Esophagus muscularis mucosa (tissue), 4 donors: ENCODE measurements at places on chromosomes 4 and X.

- DNase-seq, result peak; percentile 82
Measured at GRCh38 chr4:146245850-146246249, 31.5 kb downstream of the REELD1 start.

- no peak for DNase-seq
Measured at GRCh38 chr4:47788126-47788525, 49.7 kb downstream of the CORIN start.

DNA sequence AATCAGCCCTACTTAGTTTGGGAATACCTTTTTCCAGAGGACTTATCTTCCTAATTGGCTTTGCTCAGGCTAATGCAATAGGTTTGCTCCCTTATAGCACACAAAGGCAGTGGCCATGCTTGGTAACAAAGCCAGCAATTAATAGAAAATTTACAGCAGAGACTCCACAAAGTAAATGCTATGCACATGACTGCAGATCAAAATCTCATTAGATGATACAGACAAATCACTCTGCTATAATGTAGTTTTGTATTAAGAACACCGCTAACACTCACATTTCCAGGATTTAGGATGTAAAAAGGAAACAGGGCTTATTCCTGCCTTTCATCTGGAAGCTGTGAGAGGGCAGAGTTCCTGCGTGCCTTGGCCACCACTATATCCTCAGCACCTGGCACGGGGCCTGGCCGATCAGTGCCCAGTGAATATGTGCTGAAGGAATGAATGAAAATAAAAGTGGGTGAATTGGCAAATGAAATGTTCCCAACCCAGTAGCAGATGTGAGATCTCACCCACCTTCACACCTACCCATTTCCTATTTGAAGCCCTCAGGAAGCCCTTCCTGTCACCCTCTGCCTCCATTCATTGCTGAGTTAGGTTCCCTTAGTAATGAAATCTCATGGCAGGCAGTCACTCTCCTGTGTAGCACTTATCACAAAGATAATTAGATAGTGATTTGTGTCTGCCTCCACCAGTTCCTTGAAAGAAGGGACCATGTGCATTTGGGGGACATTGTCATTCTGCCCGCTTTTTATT lies 5.1 kb downstream of the SEPTIN6 start:
- no peak for DNase-seq

DNA sequence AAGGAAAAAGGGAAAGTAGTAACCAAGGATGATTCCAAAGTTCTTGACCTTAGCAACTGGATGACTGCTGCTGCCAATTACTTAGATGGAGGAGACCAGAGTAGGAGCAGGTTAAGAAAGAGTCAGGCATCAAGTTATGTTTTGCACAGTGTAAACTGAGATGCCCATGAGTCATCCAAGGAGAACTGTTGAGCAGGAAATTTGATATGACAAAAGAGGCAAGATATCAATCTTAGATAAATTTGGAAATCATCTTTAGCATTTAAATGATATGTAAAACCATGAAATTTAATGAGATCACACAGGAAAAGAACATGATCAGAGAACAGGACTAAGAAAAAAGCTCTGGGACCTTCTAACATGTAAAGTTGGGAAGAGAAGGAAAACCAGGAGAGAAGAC lies 361.3 kb downstream of the OPHN1 start:
- DNase-seq, result no peak

- no peak for DNase-seq
Measured at GRCh38 chr4:95450294-95450693, 98.5 kb downstream of the UNC5C start.

DNA sequence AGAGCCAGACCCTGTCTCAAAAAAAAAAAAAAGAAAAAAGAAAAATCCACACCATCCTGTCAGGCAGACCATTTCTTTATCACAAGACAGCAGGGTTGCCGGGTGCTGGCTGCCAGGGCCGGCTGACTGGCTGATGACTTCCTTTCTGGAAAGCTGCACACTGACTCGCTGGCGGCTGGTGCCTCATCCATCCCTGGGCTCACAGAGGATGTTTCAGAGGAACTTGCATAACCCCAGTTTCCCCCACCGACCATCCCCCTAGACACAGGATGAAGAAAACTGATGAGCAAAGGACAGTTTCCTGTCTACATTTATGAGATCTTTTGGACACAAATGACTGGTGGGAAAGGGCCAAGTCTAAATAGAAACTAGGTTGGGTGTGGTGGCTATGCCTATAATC lies 14.1 kb downstream of the HPSE start:
- DNase-seq, result peak; percentile 92

GRCh38 chr4:90030953-90031352 lies 96.2 kb upstream of the CCSER1 start:
- no peak for DNase-seq

- no peak for DNase-seq
Measured at GRCh38 chr4:159305129-159305528, 202.2 kb downstream of the RAPGEF2 start.

DNA sequence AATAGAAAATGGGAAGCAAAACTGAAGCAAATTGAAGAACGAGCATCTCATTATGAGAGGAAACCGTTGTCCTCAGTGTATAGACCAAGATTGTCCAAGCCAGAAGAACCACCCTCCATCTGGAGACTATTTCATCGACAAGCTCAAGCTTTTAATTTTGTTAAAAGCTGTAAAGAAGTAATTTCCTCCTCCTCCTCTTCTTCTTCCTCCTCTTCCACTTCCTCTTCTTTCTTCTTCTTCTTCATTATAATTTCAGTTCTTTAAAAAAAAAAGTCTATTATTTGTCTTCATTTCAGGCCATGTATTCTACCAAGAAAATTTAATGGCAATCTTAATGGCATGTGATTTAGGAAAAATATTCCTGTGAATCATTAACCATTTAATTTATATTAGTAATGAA lies 7.6 kb downstream of the PRIMPOL start:
- DNase-seq, result no peak

GRCh38 chr4:68599150-68599549 lies 23.0 kb upstream of the UGT2B17 start:
- no peak for DNase-seq

DNA sequence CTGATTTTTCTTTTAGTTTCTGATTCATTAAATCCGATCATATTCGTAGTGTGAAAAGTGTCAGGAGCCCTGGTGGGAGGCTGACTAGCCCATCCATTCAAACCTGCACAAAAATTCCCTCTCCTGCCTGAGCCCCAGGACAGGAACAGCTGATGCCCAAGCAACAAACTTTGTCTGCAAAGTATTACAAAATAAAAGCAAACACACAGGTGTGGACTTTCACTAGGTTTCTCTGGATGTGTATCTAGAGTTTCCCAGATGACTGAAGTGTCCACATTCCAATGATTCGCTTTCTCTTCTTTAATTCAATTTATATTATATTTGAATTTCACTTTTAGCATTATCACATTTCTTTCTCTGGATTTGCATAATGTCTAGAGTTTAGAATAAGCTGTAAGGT lies 18.2 kb upstream of the FAM9B start:
- no peak for DNase-seq

- no peak for DNase-seq
Measured at GRCh38 chr4:55028196-55028595, 97.2 kb downstream of the KDR start.

GRCh38 chrX:861921-862320 lies 231.3 kb downstream of the SHOX start:
- no peak for DNase-seq

- no peak for DNase-seq
Measured at GRCh38 chr4:188032583-188032982, 37.0 kb downstream of the ZFP42 start.

GRCh38 chr4:174418640-174419212 lies 103.6 kb downstream of the HPGD start:
- DNase-seq, result no peak

DNA sequence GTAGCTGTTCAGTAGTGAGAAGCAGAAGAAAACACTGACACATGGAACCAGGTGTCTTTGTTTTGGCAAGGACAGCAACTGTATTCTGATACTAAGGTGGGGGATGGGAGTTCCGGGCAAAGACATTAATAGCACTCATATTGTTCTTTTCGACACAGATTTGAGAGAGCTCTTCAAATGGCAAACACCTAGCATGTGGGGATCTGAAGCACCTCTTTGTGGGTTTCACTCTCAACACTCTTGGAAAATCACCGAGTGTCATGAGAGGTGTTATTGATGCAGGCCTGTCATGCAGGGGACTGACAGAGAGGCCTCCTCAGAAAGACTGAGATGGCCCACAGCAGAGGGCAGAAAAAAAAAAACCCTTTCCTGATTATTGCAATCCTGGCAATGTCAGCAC lies 228.4 kb upstream of the VCX start:
- no peak for DNase-seq

GRCh38 chr4:169795585-169795984 lies 37.8 kb upstream of the HPF1 start:
- DNase-seq, result no peak

GRCh38 chr4:183141997-183142396 lies 42.9 kb downstream of the WWC2 start:
- no peak for DNase-seq

GRCh38 chr4:104533156-104533555 lies 38.5 kb upstream of the CXXC4 start:
- no peak for DNase-seq

GRCh38 chrX:22012931-22013330 lies 19.2 kb upstream of the PHEX start:
- no peak for DNase-seq

GRCh38 chr4:47510506-47511143 lies 25.6 kb downstream of the ATP10D start:
- no peak for DNase-seq

- no peak for DNase-seq
Measured at GRCh38 chrX:139126493-139126892, 404.0 kb upstream of the F9 start.

DNA sequence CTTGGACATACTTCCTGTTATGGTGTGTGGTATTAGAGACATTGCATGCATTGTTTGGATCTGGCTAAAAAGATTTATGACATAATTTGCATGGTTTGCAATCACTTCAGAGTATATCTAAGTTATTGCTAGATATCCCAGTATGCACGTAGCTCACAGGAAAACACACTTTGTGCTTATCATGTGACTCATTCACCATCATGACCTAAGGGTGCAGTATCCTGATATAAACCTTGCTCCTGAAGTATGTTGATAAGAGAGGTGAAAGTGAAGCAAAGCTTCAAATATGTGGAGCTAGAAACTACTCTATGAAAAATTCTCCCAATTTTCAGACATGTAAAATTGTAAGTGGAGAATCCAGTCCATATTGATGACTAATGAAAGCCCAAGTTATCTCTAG lies 46.9 kb upstream of the GRXCR1 start:
- DNase-seq, result no peak

- no peak for DNase-seq
Measured at GRCh38 chr4:13597141-13597540, 30.4 kb downstream of the BOD1L1 start.

GRCh38 chr4:140096921-140097320 lies 57.1 kb downstream of the MAML3 start:
- peak; percentile 50 for DNase-seq

GRCh38 chrX:46991664-46992063 lies 79.4 kb downstream of the JADE3 start:
- DNase-seq, result no peak

- DNase-seq, result no peak
Measured at GRCh38 chrX:122272011-122272410, 912.1 kb upstream of the GRIA3 start.

- DNase-seq, result peak; percentile 95
Measured at GRCh38 chr4:56958111-56958517, 19.3 kb downstream of the NOA1 start.

DNA sequence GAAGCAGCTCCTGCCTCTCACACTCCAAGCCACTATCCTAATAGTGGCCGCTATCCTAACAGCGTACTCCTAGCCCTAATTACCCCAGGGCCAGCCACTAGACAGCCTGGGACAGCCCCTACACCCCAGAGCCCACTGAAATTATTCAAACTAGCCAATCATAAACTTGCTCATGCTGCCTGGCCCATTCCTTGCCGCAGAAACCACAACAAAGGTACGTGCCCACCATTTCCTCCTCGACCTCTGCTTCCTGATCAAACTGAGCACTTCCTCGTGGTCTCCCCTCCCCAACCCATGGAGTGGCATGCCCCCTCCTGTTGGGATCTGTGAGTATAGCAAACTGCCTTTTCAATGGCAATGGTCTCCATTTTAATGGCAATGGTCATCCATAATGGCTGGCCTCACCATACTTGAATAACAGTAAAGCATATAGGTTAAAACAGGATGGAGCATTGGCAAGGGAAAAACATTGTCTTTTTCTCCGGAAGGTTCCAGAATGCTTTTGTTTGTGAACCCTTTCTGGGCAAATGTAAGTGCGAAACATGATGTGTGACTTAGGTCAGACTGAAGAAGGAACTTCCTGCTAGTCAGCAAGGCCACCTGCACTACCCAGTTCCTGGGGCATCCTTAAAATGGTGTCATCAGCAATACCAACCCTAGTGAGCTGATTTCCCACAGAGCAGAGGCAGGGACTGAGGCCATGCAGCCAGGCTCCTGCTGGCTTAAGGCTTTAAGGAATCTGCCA lies 107.1 kb upstream of the ATP6AP2 start:
- no peak for DNase-seq

DNA sequence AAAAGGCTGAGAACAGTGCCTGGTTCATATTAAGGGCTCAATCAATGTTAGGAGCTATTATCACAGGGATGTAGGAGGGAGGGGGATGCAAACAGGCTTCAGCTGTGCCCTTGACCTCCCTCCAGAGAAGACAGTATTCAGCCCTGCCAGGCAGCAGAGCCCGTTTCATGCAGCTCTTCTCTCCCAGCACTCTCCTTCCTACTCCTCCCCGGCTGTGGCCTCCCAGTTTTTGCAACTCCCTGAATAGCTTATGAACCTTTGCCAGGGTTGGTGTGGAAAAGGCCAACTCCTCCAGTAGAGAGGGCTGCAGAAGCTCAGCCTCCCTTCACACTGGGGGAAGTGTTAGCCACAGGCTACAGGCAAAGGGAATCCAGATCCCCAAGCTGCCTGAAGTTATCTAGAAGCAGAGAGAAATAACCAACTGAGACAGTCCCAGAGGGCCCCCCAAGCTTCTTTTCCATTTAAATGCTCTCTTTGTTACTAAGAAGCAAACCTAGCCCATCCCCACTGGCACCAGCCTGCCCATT lies 31.7 kb upstream of the APLN start:
- no peak for DNase-seq

DNA sequence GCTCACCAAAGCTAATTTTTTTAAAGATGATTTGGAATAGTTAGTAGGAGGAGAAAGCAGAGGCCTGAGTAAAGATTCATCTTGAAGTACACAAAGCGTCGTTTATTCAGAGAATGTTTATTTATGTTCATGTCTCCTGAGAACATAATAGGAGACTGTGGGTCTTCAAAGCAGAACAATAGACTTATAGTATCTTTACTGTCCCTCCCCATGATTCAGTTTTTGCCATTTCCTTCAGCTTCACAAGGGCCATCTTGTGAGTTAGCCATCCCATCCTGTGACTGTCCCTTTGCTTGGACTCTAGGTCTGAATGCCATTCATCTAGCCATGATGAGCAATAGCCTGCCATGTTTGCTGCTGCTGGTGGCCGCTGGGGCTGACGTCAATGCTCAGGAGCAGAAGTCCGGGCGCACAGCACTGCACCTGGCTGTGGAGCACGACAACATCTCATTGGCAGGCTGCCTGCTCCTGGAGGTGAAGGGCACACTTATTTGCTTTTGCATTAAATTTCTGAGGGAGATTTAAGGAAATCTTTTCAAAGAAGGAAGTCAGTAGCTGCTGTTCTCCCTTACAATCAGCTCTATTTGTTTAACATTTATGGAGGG lies 105.8 kb downstream of the NFKB1 start:
- DNase-seq, result no peak

GRCh38 chr4:153238135-153238919 lies 34.1 kb downstream of the TRIM2 start:
- no peak for DNase-seq
